ENCODE measurements at places on chromosomes 6 and 20. TPM values are rescaled to one million over a fixed set of nuclear protein-coding genes. Genes with fewer than 3 reads are reported as not detected.

The KCNK16 gene
- not detected for total RNA-seq

The ETV7 gene
- 1.0 TPM for total RNA-seq

The FERMT1 gene
- 3.3 TPM for total RNA-seq

The GID8 gene
- total RNA-seq = 33.9 TPM

The RNF5 gene
- 23.9 TPM for total RNA-seq

The FOXQ1 gene
- 2.0 TPM for total RNA-seq

The BTN3A1 gene
- total RNA-seq = 36.5 TPM

The EPB41L2 gene
- 113 TPM for total RNA-seq

The PPP1R14C gene
- total RNA-seq = 0.17 TPM

The PI16 gene
- total RNA-seq = not detected

The BTNL2 gene
- total RNA-seq = not detected

The PRR18 gene
- not detected for total RNA-seq

The RIPPLY2 gene
- not detected for total RNA-seq
